ENCODE measurements at places on chromosomes 2 and 18. TPM values are rescaled to one million over a fixed set of nuclear protein-coding genes. Genes with fewer than 3 reads are reported as not detected.
A peak's percentile ranks its signal among the peaks of the same experiment; 100 is the strongest.

LIMS2 gene
- 12.5 TPM for total RNA-seq

DNA sequence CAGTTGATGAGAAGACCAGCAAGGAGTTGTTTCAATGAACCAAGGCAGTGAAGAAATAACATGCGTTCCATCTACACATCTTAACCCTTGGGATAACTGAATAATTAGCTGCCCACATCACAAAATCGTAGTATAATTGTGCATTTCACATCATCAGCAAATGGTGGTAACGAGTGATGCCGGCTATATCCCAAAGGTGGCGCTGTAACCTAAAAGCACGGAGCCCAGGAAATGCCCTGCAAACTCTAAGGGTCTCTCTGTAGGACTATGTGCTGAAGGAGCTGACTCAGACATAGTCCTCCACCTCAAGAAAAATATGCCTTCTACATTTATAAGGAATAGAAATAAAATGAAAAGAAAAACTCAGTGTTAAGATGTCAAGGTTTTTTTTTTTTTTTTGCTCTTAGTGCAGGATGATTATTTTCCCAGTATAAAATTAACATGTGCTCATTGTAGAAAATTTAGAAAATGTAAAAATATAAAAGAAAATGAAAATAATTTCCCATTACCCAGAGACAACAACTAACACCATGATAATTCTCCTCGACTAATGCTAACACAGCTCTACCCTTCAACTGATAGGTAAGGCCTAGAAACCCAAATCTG lies 23.1 kb upstream of the DSG3 start:
- no peak for DNase-seq

SLC5A7 gene
- not detected for total RNA-seq

OR6B2 gene
- not detected for total RNA-seq

DNA sequence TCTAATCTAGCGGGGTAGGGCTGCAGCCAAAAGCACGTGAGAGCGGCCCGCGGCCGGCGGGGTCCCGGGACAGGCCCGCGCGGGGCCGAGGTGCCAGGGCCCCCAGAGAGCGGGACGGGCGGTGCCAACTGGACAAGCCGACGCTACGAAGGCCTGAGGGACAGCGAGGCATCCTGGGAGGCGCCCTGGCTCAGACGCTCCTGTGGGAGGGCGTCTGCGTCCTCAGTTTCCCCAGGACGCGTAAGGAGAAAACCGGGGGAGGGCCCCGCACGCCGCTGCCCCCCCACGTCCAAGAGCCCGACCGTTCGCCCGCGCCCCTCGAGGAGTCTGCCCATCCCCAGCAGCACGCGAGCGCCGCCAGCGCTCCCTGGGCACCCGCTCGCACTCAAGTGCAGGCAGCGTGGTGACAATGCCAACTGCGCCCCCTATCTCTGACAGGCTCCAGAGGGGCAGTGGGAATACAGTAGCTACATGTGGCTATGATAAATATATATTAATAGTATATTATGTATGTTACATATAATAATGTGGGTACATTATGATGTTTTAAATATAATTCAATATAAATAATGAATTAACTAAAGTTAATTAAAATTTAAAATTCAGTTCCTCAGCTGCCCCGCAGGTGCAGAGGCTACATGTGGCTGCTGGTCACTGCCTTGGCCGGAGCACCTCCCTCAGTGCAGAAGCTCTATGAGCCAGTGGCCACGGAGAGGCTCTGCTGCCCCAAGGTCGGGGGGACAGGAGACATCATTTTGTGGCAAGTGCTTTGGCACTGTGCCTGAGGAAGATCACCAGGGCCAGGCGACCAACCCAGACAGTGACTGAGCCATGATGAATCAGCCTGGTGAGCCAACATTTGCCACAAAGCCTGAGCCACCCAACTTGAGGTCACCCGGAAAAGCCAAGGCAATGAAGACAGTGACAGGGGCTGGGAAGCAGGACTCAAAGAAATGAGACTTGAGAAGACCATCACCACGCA lies 5.5 kb upstream of the SFT2D3 start:
- DNase-seq = no peak

- no peak for DNase-seq
Measured at GRCh38 chr2:204434660-204435462, 110.4 kb upstream of the PARD3B start.

- peak; percentile 70 for DNase-seq
Measured at GRCh38 chr2:64837925-64838641, 151.1 kb upstream of the SLC1A4 start.

MYO3B gene
- 0.39 TPM for total RNA-seq

TGFA gene
- 33.5 TPM for total RNA-seq

- no peak for DNase-seq
Measured at GRCh38 chr18:13598591-13598990, 127.8 kb downstream of the FAM210A start.

DNA sequence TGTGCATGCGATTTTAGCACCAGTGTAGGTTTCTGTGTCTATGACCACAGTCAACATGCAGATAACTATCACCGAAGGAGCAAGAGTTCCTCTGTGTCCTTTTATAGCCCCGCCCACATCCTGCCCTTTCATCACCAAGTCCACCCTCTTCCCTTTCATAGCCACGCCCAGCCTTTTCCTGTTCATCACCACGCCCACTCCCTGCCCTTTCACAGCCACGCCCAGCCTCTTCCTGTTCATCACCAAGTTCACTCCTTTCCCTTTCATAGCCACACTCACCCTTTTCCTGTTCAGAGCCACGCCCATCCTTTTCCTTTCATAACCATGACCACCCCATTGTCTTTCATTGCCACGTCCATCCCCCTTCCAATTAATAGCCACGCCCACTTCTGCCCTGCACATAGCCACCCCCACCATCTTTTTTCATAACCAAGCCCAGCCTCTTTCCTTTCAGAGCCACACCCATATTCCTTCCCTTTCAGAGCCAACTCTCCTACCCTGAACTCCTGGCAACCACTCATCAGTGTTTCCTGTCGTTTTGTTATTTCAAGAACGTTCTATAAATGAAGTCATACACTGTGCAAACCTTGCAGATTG lies 273.9 kb downstream of the MYT1L start:
- DNase-seq = peak; percentile 17

UGT1A5 gene
- 6.5 TPM for total RNA-seq

GRCh38 chr2:125711075-125711474 lies 944.9 kb upstream of the GYPC start:
- no peak for DNase-seq

MEP1B gene
- 6.9 TPM for total RNA-seq

IL36A gene
- not detected for total RNA-seq

DNA sequence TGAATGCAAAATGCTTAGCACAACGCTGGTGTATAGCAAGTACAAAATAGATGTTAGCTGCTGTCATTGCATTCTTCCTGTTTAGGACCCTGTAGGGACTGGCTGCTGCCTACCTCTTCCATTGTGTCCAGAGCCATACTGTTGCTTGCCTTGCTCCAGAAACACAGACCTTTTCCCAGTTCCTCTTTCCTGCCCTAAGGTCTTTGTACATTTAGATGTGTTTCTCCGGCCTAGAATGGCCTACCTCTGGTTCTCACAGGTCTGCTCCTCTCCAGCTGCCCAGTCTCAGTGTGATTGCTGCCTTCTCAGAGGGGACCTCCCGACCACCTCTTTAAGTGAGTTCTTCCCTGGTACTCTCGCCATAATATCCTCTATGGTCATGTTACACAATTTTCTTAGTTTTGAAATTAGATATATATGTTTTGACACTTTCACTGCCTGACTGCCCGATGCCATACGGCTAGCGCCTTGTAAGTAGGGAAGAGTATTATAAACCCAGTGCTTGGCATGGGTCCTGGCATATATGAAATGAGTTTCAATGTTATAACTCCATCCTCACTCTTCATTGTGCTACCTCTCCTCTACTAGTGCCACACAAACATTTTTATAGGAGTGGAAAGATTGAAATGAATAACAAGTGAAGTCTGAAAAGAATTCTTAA lies 48.3 kb downstream of the RFTN2 start:
- DNase-seq = no peak

DNA sequence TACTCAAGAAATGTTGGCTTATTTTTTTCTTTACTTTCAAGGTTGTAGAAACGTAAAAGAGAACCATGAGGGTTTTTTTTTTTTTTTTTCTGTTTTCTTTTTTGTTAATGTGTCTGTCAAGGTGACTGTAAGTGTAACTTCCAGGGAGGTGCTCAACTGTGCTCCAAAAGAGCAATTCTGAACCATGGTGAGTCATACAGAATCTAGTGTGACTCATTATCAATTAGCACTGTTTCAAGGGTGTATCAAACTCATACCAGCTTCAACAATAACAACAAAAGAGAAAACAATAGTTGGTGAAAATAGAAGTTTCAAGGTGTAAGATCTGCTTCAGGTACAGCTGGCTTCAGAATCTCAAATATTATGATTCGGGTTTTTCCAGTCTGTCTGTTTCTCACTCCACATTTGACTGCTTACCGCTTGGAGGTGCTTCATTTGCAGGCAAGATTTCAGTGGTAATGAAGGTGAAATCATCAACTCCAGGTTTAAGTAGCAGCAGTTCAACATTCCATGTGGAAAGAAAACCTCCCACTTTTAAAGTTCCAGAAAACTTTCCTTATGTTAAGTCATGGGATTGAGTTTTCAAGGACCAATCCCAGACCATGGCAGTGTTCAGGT lies 850.6 kb downstream of the CNTNAP5 start:
- DNase-seq = no peak

- no peak for DNase-seq
Measured at GRCh38 chr2:43255296-43255910, 29.0 kb upstream of the ZFP36L2 start.

DNA sequence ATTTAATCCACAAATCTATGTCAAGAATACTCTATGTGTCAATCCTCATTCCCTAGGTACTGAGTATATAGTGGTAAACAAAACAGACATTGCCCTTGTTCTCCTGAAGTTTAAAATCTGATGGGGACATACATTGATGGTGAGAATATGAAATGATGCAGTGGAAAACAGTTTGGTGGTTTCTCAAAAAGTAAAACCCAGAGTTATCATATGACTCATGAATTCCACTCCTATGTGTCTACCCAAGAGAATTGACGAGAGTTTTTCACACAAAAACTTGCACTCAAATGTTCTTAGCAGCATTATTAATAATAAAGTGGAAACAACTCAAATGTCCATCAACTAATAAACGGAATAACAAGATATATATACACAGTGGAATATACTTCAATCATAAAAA lies 586.7 kb downstream of the CCDC85A start:
- no peak for DNase-seq

FOSL2 gene
- total RNA-seq = 166 TPM

KCNG2 gene
- total RNA-seq = not detected

GRCh38 chr2:63444565-63445288 lies 143.6 kb downstream of the WDPCP start:
- no peak for DNase-seq

GRCh38 chr2:392926-393280 lies 105.0 kb upstream of the ALKAL2 start:
- no peak for DNase-seq

DNA sequence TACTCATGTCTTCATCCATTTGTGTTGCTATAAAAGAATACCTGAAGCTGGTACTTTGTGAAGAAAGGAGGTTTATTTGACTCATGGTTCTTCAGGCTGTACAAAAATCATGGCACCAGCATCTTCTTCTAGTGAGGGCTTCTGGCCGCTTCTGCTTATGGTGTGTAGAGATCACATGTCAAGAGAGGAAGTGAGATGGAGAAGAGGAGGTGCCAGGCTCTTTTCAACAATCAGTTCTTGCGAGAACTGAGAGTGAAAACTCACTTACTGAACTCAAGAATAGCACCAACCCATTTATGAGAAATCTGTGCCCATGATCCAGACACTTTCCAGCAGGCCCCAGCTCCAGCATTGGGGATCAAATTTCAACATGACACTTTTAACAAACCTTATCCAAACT lies 30.0 kb upstream of the BARD1 start:
- DNase-seq = no peak

DNA sequence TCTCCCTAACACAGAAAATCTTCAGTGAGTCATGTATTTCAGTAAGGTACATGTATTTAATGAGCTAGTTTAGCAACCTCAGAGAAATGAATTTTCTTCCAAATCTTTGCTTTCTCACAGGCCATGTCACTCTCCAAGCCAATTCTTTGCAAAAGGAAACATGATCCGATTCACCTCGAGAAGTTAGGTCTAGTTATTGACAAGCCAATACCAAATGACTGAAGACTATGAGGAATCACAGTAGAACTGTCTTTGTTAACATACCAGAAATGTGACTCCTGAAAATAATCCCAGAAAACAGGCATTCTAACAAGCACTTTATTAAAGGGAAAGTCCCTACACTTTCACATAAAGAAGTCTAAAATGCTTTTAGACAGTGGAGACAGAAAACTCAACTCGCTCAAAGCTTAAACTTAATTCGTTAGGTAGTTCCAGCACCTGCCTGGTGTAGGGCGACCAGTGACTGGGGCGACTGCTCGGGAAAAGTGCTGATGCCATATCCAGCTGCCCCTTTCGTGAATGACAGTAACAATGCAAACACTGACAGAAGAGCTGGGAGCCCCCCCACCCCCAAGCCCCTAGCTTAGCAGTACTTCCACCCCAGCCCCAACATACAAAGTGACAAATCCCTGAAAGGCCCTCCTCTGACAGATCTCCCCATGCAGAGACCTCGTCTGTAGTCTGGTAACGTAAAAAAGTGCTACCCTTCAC lies 1.8 kb downstream of the MEMO1 start:
- DNase-seq = no peak

GALNT1 gene
- 118 TPM for total RNA-seq

CPS1 gene
- total RNA-seq = 0.99 TPM

HTR2B gene
- 4.1 TPM for total RNA-seq

RTKN gene
- 49.7 TPM for total RNA-seq

GRCh38 chr2:14628901-14629300 lies 3.6 kb upstream of the LRATD1 start:
- peak; percentile 82 for DNase-seq

MBOAT2 gene
- total RNA-seq = 65.6 TPM
